NCI-H345 (cell line): ENCODE measurements at places on chromosomes 1 and 21.

DNA sequence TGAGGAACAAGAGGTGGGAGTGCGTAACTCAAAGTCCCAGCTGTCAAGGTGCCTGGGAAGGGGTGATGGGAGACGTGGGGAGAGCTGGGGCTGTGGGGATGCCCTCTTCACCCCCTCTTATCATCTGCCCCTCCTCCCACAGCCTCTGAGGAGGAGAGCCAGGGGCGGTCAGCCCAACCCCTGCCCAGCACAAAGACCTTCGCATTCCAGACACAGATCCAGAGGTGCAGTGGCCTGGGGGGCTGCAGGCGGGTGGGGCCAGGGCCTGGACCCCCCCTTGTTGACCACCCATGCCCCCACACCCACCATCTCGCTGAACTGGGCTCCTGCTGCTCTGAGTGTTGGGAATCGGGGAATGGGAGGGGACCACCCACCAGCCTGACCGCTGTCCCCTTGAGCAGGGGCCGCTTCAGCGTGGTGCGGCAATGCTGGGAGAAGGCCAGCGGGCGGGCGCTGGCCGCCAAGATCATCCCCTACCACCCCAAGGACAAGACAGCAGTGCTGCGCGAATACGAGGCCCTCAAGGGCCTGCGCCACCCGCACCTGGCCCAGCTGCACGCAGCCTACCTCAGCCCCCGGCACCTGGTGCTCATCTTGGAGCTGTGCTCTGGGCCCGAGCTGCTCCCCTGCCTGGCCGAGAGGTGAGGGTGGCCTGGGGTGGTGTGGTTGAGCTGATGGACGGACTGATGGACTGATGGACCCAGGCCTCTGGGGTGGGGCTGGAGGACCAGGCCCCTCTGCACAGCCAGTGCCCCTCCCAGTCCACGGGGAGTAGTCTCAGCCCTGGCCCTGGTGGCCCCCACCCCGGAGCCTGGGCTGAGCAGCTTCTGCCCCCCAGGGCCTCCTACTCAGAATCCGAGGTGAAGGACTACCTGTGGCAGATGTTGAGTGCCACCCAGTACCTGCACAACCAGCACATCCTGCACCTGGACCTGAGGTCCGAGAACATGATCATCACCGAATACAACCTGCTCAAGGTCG, 29.7 kb downstream of the TRIM11 start:
- DNase-seq: no peak

GRCh38 chr1:157289424-157290105, 151.4 kb upstream of the ETV3 start:
- DNase-seq: no peak

DNA sequence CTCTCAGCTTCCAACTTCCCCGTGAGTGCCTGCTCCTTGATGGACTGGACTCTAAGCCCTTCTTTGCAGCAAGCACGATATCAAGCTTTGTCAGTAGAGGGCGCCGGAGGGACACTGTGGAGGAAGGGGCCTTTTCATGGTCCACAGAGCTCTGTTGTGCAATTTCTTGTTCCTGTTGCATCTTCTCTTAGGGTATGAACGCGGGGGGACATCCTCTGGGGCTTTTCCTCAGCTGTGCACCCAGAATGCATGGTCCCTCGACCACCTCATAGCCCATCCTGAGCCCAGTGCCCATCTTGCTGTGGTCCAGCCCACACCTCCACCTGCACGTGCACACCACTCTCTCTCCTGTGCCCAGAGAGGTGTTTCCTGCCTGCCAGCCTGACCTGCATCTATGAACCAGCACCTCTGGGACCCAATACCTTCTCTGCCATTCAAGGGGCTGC, 556.8 kb downstream of the PTPRU start:
- DNase-seq: peak; percentile 88

- no peak for DNase-seq
Measured at GRCh38 chr21:43988016-43988415, 24.1 kb upstream of the TRAPPC10 start.

- no peak for DNase-seq
Measured at GRCh38 chr1:92447976-92448375, 38.7 kb downstream of the GFI1 start.

DNA sequence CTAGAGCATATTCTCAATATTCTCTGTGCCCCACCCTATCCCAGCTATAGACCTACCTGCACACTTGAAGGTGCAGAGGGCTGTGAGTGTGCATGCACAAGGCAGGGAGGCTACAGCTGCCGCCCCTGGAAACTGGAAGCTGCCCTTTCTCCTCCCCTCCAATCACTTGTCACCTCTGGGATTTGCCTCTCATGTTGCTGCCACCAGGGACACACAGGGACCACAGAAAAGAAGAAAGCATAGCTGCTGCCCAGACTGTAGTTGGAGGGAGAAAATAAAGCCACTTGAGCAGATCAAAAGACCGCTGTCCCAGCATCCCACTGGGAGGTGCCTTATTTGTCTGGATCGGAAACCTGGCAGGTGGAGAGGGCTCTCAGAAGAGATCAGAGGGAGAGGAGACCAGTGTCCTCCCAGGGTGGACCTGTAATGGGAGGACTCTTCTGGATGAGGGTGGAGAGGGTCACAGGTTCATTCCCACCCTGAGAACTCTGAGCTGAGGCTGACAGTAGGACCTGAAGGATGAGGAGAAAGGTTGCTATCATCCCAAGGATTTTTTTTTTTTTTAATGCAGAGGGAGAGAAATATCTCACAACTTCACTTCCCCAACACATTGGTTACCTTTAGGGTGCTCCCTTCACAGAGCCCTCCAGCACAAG, 7.6 kb upstream of the INPP5B start:
- DNase-seq: no peak

- no peak for DNase-seq
Measured at GRCh38 chr1:23394684-23395083, 25.0 kb upstream of the ZNF436 start.

GRCh38 chr21:45541221-45542039, 810 bp downstream of the SLC19A1 start:
- DNase-seq: peak; percentile 61

- DNase-seq: no peak
Measured at GRCh38 chr1:32062867-32063230, 9.9 kb upstream of the TMEM39B start.

- no peak for DNase-seq
Measured at GRCh38 chr21:43767984-43768867, 7.9 kb downstream of the CSTB start.

- DNase-seq: peak; percentile 15
Measured at GRCh38 chr1:925561-926421, 2.1 kb downstream of the SAMD11 start.

DNA sequence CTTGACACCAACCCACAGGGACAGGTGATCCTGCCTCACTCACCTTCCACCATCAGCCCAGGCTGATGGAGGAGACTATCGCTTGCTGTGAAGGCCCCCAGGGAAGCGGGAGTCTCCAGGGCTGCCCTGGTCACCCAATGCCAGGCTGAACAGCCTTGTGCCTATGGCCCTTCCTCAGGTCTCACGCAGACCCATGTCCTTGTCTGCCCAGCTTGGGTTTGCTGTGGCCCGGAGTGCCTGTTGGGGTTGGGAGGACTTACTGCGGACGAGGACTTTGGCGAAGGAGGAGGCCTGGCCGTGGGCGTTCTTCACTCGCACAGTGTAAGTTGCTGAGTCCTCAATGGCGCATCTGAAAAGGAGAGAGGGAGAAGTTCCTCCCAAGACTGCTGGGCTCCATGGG, 14.3 kb downstream of the MYOM3 start:
- no peak for DNase-seq

DNA sequence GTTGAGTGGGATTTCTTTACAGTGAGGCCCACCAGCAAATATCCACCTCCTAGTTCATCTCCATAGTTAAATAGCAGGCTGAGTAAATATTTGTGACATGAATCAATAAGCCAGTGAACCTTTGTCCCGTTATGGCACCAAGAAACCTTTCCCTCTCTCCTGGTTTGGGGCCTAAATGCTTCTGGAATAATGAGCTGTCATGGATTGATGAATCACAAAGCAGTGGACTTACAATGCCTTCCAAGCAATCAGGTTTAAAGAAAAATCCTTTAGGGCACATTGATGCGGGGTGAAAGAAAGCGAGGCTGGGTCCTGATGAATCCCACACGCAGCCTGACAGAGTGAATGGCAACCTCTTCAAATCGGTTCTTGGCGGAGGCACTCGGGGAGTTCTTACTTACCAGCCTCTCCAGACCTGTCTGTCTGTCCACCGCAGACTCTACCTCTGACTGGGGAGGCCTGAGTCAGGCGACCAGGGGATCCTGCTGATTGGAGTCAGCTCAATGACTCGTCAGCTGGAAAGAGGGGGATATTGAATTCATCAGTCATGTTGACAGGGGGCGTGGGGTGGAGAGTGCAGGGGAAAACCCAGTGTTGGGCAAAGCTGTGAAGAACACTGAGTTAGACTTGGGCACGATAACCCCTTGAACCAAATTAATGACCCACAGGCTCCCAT, 247.3 kb downstream of the PLPP3 start:
- DNase-seq: peak; percentile 16

GRCh38 chr1:180616439-180616838, 15.4 kb upstream of the XPR1 start:
- no peak for DNase-seq

DNA sequence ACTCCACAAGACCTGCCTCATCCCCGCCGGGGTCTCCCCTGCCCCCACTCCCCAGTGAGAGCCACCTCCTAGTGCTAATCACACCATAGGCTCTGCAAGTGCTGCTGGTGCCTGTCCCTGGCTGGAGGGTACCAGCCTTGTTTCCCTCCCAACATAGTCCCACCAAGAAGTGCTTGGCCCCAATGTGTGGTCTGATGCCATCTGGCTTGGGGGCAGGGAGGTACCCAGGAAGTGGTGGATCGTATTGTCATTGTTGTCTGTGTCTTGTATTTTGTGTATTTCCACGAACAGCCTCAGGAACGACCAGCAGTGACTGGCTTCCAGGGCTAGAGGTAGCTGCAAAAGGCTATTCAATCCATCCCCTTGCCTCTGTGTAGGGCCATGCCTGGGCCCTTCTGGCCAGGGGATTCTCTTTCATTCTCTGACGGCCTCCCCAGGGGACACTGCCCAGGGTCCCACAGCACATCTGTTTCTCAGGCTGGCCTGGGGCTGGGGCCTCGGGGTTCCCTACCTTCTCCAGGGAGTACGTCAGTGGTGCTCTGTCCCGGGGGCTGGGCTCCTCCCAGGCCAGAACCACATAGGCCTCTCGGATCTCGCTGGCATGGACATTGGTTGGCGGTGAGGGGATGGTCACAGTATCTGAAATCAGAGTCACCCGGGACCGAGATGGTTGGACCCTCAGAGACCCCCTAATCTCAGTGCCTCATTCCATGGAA, 22.8 kb downstream of the MYOM3 start:
- no peak for DNase-seq
